ENCODE measurements at places on chromosomes 11 and 22. TPM values are rescaled to one million over a fixed set of nuclear protein-coding genes. Genes with fewer than 3 reads are reported as not detected.

The CYB5R2 gene
- total RNA-seq, result 39.8 TPM

The ZBTB3 gene
- 6.1 TPM for total RNA-seq

The CDHR5 gene
- total RNA-seq, result not detected

The DEFB131B gene
- total RNA-seq, result not detected

The OR5P2 gene
- not detected for total RNA-seq

The PRR5L gene
- total RNA-seq, result 14.8 TPM

The TTC36 gene
- not detected for total RNA-seq

The TPH1 gene
- 0.08 TPM for total RNA-seq

The STK33 gene
- 1.1 TPM for total RNA-seq

The ZNHIT2 gene
- 19.8 TPM for total RNA-seq

The FXYD2 gene
- total RNA-seq, result 1.2 TPM

The TRIM6 gene
- total RNA-seq, result 2.8 TPM

The KMT5B gene
- 12.5 TPM for total RNA-seq

The ELMOD1 gene
- not detected for total RNA-seq
